Posterior vena cava (tissue), 2 donors: ENCODE measurements at places on chromosomes 11 and 22. TPM values are rescaled to one million over a fixed set of nuclear protein-coding genes. Genes with fewer than 3 reads are reported as not detected.

DNA sequence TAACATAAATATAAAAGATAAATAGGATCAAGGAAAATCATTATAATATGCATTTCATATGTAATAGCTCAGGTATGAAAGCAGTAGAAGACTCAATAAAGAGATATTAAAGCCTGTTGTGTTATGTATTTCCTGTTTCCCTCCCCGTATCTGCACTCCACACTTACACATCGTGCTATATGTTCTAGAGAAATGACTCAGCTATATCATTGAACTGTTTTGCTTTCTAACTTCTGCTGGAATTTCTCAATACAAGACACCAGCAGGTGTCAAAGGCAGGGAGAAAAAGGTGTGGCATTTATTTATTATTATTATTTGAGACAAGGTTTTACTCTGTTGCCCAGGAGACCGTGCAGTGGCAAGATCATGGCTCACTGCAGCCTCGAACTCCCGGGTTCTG, 842.8 kb upstream of the CNTN5 start:
- DNase-seq, result no peak

DNA sequence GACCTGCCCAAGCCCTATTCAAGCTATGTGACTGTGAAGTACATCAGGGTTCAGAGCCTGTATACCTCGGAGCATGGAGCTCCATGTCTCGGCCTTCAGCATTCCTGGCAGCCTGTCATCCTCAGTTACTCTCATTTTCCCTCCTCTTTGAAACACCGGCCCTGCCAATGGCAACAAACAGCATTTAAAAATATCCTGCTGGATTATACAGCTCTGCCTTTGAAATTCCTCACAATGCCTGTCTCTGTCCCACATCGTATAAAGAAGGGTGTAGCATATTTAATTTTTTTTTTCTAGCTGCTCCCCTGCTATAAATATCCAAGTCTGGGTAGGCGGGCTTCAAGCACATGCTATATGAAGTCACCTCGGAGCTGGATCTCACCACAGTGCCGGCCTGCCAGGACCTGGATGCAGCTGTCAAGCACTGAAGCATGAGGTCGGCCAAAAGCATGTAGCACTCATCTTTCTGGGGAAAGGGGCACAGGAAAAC, 11.8 kb downstream of the ABTB2 start:
- no peak for DNase-seq

- no peak for DNase-seq
Observed at GRCh38 chr11:33040033-33040861, 875 bp downstream of the TCP11L1 start.

DNA sequence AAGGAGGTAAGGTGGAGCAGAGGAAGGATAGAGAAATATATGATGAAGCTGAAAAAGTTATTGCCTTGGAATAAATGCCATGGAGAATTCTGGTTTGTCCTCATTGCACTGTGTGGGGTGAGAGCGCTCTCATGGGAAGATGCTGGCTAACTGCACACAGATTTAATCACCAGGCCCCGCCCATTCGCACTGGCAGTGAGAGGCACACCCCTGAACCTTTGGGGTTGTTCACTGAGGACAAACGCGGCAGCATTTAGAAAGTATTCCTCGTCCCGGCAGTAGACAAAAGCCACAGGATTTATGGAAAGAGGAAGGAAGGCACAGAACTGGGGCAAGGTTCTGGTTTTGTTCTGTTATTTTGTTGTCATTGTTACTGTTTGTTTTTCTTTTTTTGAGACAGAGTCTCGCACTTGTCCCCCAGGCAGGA, 70.2 kb downstream of the MED15 start:
- DNase-seq, result no peak

- no peak for DNase-seq
Observed at GRCh38 chr11:47431356-47432083, 5.3 kb upstream of the PSMC3 start.

- DNase-seq, result no peak
Observed at GRCh38 chr22:30033137-30033536, 47.1 kb upstream of the HORMAD2 start.

DNA sequence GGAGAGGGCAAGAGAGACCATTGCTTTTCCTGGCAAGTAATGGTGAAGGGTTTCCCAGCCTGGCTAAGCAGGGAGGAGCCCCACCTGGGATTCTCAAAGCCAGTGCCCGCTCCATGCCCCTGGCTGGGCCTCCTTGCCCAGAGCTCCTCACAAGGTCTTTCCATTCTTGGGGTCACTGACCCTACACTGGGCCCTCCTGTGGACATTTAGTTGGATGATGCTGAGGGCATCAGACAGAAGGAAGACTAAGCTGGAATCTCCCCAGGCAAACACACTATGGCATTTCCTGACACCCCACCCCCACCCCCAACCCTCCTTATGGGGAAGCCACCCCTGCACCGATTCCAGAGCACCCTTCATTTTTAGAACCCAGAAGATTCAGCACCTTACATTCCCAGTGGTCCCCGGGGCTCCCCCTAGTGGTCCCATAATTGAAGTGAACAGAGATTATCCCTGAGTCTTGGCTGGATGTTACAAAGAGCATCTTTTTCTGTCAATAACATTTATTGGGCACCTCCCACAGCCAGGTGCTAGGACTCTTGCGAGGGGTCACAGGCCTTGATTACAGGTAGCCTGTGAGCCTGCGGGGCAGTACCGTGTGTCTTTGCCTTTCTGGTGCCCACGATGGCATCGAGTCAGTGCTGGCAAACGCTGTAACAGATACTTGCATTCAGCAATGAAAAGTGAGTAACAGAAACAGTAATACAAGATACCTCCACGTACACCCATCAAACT, 548.5 kb downstream of the BUD13 start:
- peak; percentile 76 for DNase-seq

KRTAP5-7 gene
- not detected for total RNA-seq
